GM04503 (cell line): ENCODE measurements at places on chromosomes 4 and X.
A peak's percentile ranks its signal among the peaks of the same experiment; 100 is the strongest.

GRCh38 chrX:39164212-39164611, 363.0 kb downstream of the MID1IP1 start:
- DNase-seq: no peak

DNA sequence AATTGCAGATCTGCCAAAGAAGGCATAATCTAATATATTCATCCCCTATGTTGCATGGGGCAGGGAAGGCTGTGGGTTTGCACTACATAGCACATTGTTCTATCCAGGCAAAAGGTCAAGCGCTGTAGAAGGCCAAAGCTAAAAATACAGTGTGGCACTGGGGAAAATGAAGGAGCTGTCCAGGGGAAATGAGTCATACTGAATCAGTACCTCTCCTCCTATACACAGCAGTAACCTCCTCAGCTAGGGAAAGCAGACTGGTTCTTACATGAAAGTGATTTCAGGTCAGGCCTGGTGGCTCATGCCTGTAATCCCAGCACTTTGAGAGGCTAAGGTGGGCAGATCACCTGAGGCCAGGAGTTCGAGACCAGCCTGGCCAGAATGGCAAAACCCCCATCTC, 31.0 kb upstream of the SLC25A4 start:
- peak; percentile 87 for DNase-seq

DNA sequence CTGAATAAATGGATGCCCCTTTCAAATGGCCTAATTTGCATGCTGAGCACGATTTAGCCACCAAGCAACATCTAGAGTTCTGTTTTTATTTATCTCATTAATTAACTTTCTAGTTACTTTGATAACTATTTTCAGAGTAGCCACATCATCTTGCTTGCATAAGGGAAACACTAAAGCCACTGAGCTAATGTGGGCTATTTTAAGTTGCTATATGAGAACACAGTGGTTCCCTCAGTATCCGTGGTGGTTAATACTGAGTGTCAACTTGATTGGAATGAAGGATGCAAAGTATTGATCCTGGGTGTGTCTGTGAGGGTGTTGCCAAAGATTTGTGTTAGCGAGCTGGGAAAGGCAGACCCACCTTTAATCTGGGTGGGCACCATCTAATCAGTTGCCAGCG, 25.4 kb upstream of the HPSE start:
- no peak for DNase-seq

- no peak for DNase-seq
Observed at GRCh38 chr4:30903502-30904214, 183.5 kb downstream of the PCDH7 start.

GRCh38 chr4:57037982-57038604, 59.4 kb downstream of the POLR2B start:
- DNase-seq: no peak

DNA sequence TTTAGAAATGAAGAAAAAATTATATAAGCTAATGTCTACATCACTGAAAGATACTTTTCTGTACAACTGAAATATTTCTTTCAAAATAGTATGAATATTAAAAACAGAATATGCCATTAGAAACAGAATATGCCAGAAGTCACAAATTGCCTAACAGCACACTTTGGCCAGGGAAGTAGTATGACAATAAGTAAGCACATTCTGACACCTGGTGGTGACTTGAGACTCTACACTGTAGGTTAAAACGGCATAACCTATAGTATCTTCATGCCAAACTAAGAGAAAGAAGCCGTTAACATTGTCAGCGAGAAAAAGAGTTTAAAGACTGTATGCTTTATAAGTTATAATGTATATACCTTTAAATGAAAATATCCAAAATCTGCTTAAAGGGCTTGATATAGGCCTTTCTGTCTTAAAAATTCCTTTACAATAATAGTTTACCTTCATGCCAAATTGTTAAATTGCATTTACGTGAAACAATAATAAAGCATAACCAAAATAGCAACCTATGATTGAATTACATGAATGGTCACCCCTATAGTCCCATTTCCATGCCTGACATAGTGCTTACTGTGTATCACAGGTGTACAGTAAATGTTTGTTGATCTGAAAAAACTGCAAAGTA, 32.8 kb downstream of the FAM13A start:
- peak; percentile 24 for DNase-seq

GRCh38 chr4:71270901-71271300, 67.9 kb upstream of the SLC4A4 start:
- DNase-seq: no peak

DNA sequence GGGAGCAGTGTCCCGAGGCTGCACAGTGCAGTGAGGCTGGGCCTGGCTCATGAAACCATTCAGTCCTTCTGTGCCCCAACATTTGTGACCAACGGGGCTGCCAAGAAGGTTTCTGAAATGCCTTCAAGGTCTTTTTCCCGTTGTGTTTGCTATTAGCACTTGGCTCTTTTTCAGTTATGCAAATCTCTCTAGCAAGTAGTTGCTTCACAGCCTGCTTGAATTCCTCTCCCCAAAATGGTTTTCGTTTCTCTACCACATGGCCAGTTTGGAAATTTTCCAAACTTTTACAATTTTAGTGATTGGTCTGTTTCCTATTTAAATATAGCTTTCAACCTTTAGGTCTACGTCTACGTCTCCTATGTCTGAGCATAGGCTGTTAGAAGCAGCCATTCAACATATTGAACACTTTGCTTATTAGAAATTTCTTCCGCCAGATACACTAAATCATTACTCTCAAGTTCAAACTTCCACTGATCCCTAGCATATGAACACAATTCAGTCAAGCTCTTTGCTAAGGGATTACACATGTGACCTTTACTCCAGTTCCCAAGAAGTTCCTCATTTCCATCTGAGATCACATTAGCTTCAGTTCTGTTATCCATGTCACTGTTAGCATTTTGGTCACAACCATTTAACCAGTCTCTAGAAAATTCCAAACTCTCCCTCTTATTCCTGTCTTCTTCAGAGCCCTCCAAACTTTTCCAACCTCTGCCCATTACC, 901.8 kb downstream of the GLUD2 start:
- DNase-seq: no peak

DNA sequence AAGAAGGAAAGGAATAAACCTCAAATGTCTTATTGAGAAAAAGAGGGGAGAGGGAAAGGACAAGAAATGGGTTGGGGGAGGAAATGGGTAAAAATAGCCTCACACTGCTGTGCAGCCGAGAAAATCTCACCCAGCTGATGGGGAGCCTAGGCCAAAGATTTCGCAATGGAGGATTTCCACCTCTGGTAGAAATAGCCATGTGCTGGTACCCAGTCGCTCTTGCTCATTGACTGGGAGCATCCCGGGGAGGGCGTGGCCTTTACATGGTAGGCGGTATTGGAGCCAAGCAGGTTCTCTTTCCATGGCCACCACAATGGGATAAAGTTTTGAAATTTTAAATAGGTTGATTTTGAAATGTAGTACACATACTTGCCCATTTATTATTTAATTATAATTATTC, 255.1 kb upstream of the LDB2 start:
- DNase-seq: no peak

GRCh38 chr4:152972821-152973628, 36.9 kb downstream of the FHDC1 start:
- peak; percentile 80 for DNase-seq

DNA sequence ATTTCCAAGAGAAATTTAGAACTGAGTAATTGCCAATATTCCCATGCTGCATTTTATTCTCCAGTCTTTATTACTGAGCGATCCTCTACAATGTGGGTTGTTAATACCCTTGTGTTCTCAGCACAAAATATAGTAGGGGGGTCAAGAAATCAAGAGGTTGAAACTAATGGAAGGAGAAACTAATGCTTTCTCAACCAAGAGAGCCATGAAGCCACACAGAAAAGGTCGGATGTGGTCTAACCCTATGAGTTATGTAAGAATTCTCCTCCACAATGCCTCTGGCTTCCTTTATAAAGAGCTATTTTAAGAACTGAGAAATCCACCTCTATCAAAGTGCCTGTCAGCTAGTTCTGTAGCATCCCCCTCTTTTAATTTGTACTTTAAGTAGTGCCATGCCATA, 268.5 kb downstream of the CHIC1 start:
- no peak for DNase-seq

DNA sequence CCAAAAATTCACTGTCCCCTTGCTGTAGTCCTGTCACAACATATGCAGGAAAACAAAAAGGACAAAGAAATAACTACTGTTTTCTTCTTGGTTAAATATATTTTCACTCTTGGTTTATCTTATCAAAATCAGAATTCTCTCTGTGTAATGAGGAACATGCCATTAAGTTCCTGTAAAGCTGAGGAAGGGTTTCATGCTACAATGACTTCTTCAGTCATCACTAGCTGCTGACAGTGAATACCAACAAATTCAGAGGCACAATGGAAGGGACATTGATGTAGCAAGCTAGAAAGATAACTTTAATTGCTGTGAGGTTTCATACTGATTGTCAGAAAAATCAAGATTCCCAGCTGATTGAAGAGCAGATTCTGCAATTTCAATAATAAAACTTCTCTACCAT, 782.9 kb upstream of the HTR2C start:
- DNase-seq: no peak

DNA sequence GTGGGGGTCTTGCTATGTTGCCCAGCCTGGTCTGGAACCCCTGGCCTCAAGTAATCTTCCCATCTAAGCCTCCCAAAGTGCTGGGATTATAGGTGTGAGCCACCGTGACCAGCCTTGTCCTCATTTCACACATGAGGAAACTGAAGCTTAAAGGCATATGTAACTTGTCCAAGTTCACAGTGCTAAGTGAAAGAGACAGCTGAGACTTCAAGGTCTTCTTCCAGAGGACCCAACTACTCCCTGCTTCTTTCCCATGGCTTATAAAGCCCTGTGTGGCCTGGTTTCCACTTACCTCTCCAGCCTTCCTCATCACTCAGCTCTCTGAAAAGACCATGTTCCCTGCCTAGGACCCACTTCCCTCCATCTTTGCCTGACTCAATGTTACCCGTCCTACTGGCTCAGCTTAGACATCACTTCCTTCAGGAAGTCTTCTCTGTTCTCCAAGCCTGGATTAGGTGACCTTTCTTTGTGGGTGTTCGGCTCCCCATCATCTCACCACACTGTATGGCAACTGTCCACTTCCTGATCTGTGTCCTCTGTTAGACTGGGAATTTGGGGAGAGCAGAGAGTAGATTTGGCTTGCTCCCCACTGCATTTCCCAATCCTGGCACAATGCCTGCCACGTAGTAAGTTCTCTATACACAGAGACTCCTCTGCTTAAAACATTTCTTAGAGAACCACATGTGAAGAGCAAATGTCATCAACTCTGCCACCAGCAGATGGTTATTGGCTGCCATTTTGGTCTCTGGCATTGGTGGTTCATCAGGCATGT, 30.4 kb upstream of the LAMP2 start:
- DNase-seq: no peak

DNA sequence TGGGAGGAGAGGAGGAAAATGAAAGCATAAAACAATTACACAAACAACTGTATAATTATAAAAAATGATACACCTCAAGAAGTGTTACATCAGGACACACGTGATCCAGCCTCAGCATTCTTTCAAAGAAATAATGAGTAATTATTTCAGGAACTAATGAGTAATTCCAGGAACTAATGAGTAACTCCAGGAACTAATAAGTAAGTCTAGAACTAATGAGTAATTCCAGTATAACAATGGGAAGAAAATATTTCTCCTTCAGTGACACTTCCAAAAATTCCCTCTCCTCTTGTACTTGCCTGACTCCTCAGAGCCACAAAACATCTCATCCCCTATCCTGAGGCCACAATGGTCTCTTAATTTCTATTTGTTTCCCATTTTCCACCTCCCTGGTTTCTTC, 63.5 kb upstream of the COL25A1 start:
- DNase-seq: no peak

DNA sequence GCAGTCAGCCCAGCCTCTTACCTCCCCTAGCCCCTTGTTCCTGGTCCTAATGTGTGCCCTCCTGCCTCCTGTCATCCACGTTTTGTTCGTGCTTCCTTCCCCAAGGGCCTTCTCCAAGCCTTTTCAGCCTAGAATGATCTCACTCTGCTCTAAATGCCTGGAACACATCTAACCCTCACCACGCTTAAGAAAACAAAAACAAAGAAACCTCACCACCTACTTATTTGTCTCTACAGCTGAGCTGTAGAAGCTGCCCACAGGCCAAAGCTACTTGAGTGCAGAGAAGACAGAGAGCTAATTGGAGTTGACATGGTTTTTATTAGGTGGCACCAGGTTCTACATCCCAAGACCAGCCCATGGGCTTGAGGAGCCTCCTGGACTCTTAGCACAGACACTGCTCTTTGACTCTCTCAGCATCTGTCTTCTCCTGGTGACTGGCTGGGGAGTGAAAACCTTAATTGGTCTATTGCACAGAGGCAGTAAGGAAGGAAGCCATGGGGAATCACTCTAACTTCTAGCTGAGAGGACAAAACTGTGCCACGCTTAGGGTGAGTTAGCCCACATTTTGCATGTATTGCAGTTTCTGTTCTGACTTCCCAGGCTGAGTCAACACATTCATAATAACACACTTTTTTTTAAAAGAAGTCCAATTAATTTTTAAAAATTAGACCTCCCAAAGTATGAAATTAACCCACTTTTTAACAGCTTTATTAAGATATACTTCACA, 52.3 kb upstream of the PDK3 start:
- DNase-seq: no peak

- no peak for DNase-seq
Observed at GRCh38 chrX:134695999-134696398, 37.7 kb upstream of the PLAC1 start.

GRCh38 chr4:105551965-105552746, at the start of gene ARHGEF38:
Gene ARHGEF38, plus strand, starts transcription at chr4:105552620. Its CDS starts 146 bp downstream, at chr4:105552766.
- DNase-seq: peak; percentile 2

DNA sequence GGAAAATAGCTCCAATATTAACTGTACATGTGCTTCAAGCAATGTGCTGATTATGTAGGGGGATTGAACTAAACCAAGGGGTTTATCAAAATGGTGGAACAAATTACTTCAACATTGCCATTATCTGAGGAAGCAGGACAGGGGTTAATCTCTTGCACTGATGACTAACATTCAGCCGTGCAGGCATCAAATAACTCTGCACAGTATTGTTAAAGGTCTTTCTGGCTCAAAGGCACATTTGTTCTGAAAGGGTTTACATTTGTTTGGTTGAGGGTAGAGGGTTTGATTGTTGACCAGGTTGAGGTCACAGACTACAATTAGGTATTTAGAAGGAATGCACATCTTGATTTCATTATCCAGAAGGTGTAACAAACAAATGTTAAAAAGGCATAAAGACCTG, 32.2 kb upstream of the CCSER1 start:
- no peak for DNase-seq

- DNase-seq: peak; percentile 45
Observed at GRCh38 chrX:154695911-154696675, 42.7 kb upstream of the CTAG2 start.

GRCh38 chr4:98657531-98658286, 702 bp downstream of the TSPAN5 start:
- DNase-seq: no peak

GRCh38 chr4:9947168-9948062, 73.9 kb downstream of the SLC2A9 start:
- no peak for DNase-seq

GRCh38 chr4:107721436-107722100, 1.5 kb upstream of the PAPSS1 start:
- no peak for DNase-seq

GRCh38 chr4:186149872-186150271, 41.5 kb upstream of the CYP4V2 start:
- no peak for DNase-seq

- no peak for DNase-seq
Observed at GRCh38 chrX:149021159-149021558, 483.9 kb downstream of the IDS start.
